ENCODE measurements at places on chromosomes 7 and 10. TPM values are rescaled to one million over a fixed set of nuclear protein-coding genes. Genes with fewer than 3 reads are reported as not detected.

Gene FBXO24
- total RNA-seq = 0.76 TPM

- DNase-seq = no peak
- H3K27ac ChIP-seq = no peak overlapping the region
- H3K4me3 ChIP-seq = no peak overlapping the region
- no peaks in the 10 kb centered on the region for H3K36me3 ChIP-seq
- peaks cover 10% of the 10 kb centered on the region for H3K4me1 ChIP-seq
- H3K27me3 ChIP-seq = peaks cover 2% of the 10 kb centered on the region
Observed at GRCh38 chr10:14695847-14696480, 78.7 kb downstream of the FAM107B start.

GRCh38 chr7:24422441-24423010, 138.5 kb downstream of the NPY start:
- peaks cover 3% of the 10 kb centered on the region for H3K4me1 ChIP-seq
- H3K27ac ChIP-seq = no peak overlapping the region
- H3K27me3 ChIP-seq = peaks cover 4% of the 10 kb centered on the region
- H3K4me3 ChIP-seq = no peak overlapping the region
- no peaks in the 10 kb centered on the region for H3K36me3 ChIP-seq

Gene CD36
- total RNA-seq = 32.2 TPM

Gene SLC39A12
- total RNA-seq = not detected

- DNase-seq = no peak
- H3K36me3 ChIP-seq = no peaks in the 10 kb centered on the region
- no peak overlapping the region for H3K27ac ChIP-seq
- no peak overlapping the region for H3K4me3 ChIP-seq
- H3K27me3 ChIP-seq = peaks cover 4% of the 10 kb centered on the region
Observed at GRCh38 chr7:146359176-146359575, 242.6 kb downstream of the CNTNAP2 start.

Gene VIPR2
- 0.31 TPM for total RNA-seq

Gene FLNC
- 54.0 TPM for total RNA-seq

DNA sequence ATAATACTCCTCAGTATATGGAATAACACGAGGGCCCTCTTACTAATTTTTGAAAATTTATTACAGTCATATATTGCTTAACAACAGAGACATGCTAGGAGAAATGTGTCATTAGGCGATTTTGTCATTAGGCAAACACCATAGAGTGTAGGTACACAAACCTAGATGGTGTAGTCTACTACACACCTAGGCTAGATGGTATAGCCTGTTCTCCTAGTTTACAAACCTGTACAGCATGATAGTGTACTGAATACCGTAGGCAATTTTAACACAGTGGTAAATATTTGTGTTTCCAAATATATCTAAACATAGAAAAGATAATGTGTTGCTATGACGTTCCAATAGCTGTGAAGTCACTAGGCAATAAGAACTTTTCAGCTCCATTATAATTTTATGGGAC, 12.8 kb downstream of the OR2F1 start:
- DNase-seq = no peak
- H3K36me3 ChIP-seq = no peaks in the 10 kb centered on the region
- no peak overlapping the region for H3K27ac ChIP-seq
- H3K27me3 ChIP-seq = no peaks in the 10 kb centered on the region
- H3K4me3 ChIP-seq = no peak overlapping the region

GRCh38 chr7:157577061-157577460, 240.3 kb downstream of the DNAJB6 start:
- H3K4me1 ChIP-seq = peaks cover 6% of the 10 kb centered on the region
- DNase-seq = no peak
- no peak overlapping the region for H3K27ac ChIP-seq
- no peaks in the 10 kb centered on the region for H3K27me3 ChIP-seq
- no peak overlapping the region for H3K4me3 ChIP-seq

Gene IL6
- not detected for total RNA-seq

DNA sequence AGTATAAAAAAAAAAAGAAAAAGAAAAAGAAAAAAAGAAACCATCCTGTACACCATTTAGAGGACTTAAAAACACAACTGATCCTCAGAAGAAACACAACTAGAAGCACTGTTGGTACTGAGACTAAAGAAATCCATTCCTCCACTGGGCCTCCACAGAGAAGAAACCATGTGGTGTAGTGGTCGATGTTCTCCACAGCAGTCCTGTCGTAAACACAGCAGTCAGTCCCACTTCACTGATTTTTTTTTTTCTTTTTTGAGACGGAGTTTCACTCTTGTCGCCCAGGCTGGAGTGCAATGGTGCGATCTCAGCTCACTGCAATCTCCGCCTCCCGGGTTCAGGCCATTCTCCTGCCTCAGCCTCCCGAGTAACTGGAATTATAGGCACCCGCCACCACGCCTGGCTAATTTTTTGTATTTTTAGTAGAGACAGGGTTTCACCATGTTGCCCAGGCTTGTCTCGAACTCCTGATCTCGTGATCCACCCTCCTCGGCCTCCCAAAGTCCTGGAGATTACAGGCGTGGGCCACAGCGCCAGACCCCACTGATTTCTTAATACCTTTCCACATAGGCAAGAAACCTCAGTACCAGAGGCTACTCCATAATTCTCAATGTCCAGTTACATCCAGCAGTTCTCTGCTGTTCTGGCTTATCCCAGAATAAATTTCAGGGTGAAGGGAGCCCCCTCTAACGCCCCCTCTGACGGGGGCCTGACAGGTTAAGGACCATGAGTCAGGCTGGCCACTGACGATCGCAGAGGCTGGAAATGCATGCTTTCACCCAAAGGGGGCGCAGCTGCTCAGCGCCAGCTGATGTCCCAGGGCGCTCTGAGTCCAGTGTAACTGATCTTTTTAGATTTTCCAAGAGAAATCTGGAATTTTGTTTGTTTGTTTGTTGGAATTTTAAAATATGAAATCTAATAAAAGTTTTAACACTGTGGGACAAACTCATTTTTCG, 24.8 kb upstream of the FFAR4 start:
- no peaks in the 10 kb centered on the region for H3K36me3 ChIP-seq
- no peak overlapping the region for H3K4me3 ChIP-seq
- H3K4me1 ChIP-seq = peaks cover 9% of the 10 kb centered on the region
- DNase-seq = no peak

Gene FKBP6
- total RNA-seq = not detected

Gene CYP3A7
- 0.46 TPM for total RNA-seq

GRCh38 chr7:33904681-33905388, 504 bp upstream of the BMPER start:
- peak; percentile 73 for DNase-seq
- peaks cover 9% of the 10 kb centered on the region for H3K4me1 ChIP-seq
- no peak overlapping the region for H3K27ac ChIP-seq
- H3K36me3 ChIP-seq = peaks cover 4% of the 10 kb centered on the region
- H3K27me3 ChIP-seq = peaks cover 79% of the 10 kb centered on the region

- peaks cover 14% of the 10 kb centered on the region for H3K4me1 ChIP-seq
- peaks cover 19% of the 10 kb centered on the region for H3K36me3 ChIP-seq
- H3K27ac ChIP-seq = no peak overlapping the region
- no peak overlapping the region for H3K4me3 ChIP-seq
- DNase-seq = peak; percentile 62
- no peaks in the 10 kb centered on the region for H3K27me3 ChIP-seq
Observed at GRCh38 chr10:132704008-132704814, 81.7 kb downstream of the NKX6-2 start.

DNA sequence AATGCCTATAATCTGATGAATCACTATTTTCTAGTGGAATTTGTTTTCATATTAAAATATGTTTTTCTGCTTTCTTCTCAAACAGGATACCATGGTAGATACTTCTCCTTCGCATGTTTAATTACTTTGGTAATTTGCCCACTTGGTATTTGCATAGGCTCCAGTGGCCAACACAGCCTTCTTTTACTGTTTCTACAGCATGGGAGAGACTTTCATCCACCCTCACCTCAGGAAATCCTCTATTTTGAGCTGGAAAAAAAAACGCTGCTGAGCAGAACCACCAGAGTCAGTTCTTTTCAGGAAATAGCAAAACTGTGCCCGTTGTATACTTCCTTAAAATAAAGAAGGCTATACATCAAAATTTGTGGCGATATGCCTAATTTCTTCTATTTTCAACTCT, 213.3 kb downstream of the MDFIC start:
- no peak overlapping the region for H3K27ac ChIP-seq
- H3K4me3 ChIP-seq = no peak overlapping the region
- no peaks in the 10 kb centered on the region for H3K36me3 ChIP-seq
- no peaks in the 10 kb centered on the region for H3K27me3 ChIP-seq
- DNase-seq = no peak

GRCh38 chr10:117360994-117361667, 14.1 kb downstream of the PDZD8 start:
- H3K27ac ChIP-seq = peak overlapping the region; percentile 27
- H3K4me3 ChIP-seq = peak overlapping the region; percentile 40
- no peaks in the 10 kb centered on the region for H3K27me3 ChIP-seq
- peaks cover 36% of the 10 kb centered on the region for H3K4me1 ChIP-seq
- peaks cover 5% of the 10 kb centered on the region for H3K36me3 ChIP-seq

- peaks cover 20% of the 10 kb centered on the region for H3K4me1 ChIP-seq
- peak overlapping the region; percentile 9 for H3K27ac ChIP-seq
- DNase-seq = no peak
- no peaks in the 10 kb centered on the region for H3K36me3 ChIP-seq
- H3K27me3 ChIP-seq = peaks cover 4% of the 10 kb centered on the region
Observed at GRCh38 chr10:117425974-117426566, 50.8 kb upstream of the PDZD8 start.

- no peak overlapping the region for H3K27ac ChIP-seq
- H3K4me1 ChIP-seq = peaks cover 14% of the 10 kb centered on the region
- H3K36me3 ChIP-seq = peaks cover under 1% of the 10 kb centered on the region
- no peak for DNase-seq
- H3K27me3 ChIP-seq = no peaks in the 10 kb centered on the region
Observed at GRCh38 chr7:134771889-134772288, 7.5 kb upstream of the CALD1 start.

GRCh38 chr10:64690194-64690593, 1169.0 kb downstream of the REEP3 start:
- H3K4me1 ChIP-seq = no peaks in the 10 kb centered on the region
- H3K27me3 ChIP-seq = no peaks in the 10 kb centered on the region
- DNase-seq = no peak
- no peak overlapping the region for H3K4me3 ChIP-seq

DNA sequence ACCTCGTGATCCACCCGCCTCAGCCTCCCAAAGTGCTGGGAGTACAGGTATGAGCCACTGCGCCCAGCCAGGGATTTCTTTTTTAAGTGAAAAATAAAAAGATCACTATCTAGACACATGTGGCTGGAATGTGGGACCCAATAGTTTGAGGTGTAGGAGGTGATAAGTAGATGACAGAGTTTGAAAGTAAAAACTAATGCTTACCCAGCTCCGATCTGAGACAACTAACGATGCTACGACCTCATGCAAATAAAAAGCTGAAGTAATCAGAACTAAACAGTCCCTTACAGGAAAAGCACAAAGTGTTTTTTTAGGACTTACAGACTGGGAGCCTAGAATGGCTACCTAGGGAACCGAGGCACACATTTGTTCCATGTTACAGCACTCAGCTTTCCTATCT, 23.0 kb downstream of the PCGF6 start:
- no peak overlapping the region for H3K27ac ChIP-seq
- no peaks in the 10 kb centered on the region for H3K27me3 ChIP-seq
- H3K36me3 ChIP-seq = peaks cover 11% of the 10 kb centered on the region
- H3K4me3 ChIP-seq = no peak overlapping the region

Gene TBXAS1
- 4.2 TPM for total RNA-seq

Gene ITIH2
- total RNA-seq = 3.4 TPM

Gene ALOX5
- 17.3 TPM for total RNA-seq

GRCh38 chr7:112009081-112009480, 197.1 kb downstream of the DOCK4 start:
- no peaks in the 10 kb centered on the region for H3K4me1 ChIP-seq
- no peak for DNase-seq
- no peak overlapping the region for H3K27ac ChIP-seq

Gene PRRT4
- total RNA-seq = 7.7 TPM

Gene CPEB3
- total RNA-seq = 3.7 TPM
